Activated CD4-positive, alpha-beta T cell treated with anti-CD3 and anti-CD28 coated beads for 1 hour (primary cell): ENCODE measurements at places on chromosomes 7 and 10.

GRCh38 chr10:35421553-35422178 lies 85.4 kb downstream of the CCNY start:
- no peak for DNase-seq

GRCh38 chr7:140053812-140054539 lies 8.8 kb downstream of the PARP12 start:
- no peak for DNase-seq

- no peak for DNase-seq
These were observed 14.7 kb downstream of the LRRC18 start for GRCh38 chr10:48924988-48925387.

DNA sequence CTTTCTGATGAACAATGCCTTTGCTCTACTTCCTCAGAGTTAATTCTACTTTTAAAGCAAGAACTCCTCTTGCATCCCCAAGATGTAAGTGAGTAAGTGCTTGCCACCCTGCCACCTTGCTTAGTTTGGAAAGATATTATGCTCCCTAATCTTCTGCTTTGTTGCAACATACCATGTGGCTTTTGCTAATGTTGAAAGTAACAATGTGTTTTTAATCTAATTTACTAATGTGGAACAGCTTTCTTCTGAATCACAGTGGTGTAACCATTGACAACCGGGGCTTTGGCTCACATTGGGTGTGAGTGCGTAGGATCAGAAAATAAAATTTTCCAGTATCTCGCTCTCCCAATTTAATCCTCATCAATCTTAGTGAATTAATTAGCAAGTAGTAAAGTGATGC lies 254.1 kb upstream of the PTER start:
- DNase-seq: no peak

- no peak for DNase-seq
These were observed 106.4 kb downstream of the TAX1BP1 start for GRCh38 chr7:27846388-27846787.

- DNase-seq: no peak
These were observed 447 bp upstream of the GPAM start for GRCh38 chr10:112184052-112184371.
